Activated CD8-positive, alpha-beta memory T cell treated with anti-CD3 and anti-CD28 coated beads, Interleukin-2, amount 50 U/mL, for 48 hours (primary cell): ENCODE measurements at places on chromosomes 7 and 10.

DNA sequence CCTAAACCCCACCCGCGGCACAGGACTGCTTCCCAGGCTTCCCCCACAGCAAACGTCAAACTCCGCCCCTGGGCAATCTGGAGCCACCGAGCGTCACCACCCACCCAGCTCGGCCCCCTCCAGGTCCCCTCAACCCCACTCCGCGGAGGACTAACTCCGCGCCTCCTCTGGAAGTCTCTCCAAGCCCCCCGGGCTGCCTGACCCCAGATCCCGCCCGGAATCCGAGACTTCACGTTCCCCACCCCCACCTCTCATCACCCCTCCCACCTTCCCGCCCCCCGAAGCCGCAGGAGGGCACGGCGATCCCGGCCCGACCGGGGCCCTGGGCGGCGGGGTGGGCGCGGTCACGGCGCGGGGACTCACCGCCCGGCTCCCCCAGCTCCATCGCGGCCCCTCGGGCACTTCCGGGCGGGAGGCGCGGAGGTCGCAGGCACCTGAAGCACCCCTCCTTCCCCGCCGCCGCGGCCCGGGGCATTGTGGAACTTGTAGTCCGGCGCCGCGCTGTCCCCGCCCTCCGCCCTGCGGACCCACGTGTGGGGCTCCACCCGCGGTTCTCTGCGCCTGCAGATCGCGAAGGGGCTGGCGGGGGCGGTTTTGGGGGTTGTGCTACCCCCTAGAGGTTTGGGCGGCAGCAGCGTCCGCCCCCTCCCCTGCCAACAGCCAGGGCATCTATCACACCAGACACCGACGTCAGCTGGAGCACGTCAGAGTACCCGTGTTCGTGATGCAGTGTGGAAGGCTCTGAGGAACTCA, at the start of gene TMUB1:
Gene TMUB1 (minus strand): TSS at position 423 of the 753 bp plus-strand sequence. CDS start 930 bp downstream, outside the sequence.
- peak; percentile 91 for DNase-seq

DNA sequence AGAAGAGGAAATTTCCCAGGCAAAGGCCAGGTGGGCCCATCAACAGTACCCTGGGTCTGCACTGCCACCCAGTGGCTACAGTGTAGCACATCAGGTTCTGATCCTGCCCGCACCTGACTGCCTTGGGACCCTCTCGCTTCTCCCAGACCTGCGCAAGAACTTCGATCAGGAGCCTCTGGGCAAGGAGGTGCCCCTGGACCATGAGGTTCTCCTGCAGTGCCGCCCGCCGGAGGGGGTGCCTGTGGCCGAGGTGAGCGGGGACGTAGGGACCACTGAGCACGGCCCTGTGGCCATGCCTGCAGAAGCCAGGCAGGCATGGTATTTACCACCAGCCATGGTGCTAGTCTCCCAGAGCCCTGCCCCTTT, 33.9 kb upstream of the SLC29A3 start:
- peak; percentile 70 for DNase-seq

- no peak for DNase-seq
Observed at GRCh38 chr7:37107047-37107750, 341.5 kb downstream of the ELMO1 start.

DNA sequence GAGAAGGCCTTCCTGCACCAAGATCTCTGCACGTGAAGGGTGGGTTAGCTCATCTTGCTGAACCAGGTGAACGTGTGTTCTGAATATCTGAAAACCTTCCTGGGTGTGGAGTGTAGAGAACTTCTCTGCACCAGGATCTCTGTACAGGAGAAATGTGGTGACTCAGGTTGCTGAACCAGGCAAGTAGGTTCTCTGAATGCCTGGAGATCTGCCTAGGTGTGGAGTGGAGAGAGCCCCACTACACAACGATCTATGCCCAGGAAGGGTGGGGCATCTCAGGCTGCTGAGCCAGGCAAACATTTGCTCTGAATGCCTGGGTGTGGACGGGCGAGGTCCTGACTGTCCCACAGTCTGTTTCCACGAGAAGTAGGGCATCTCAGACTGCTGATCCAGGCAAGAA, 1002.3 kb upstream of the KCND2 start:
- DNase-seq: no peak

GRCh38 chr10:103840740-103841070, 14.7 kb downstream of the SH3PXD2A start:
- DNase-seq: no peak

DNA sequence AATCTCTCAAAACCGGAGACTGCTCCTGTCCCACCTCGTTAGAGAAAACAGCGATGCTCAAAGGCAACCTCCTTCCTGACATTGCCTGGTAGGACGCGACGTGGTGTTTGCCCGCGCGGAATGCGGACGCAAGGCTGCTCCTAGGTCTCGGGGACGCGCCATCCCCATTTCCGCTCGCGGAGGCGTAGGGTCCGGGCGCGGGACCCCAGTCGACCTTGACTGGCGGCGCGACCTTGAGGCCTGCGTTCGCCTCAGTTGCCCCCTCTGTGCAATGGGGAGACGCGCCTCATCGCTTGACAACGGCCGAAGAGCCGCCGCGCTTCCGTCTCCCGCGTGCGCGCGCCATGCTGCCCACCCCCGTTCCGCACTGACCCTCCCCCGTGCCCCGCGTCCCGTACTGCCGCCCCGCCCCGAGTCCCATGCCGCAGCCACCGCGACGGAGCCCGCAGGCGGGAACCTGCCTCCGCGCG, 412 bp upstream of the PPIA start:
- no peak for DNase-seq

GRCh38 chr10:84204122-84204521, 9.8 kb downstream of the CDHR1 start:
- DNase-seq: no peak

DNA sequence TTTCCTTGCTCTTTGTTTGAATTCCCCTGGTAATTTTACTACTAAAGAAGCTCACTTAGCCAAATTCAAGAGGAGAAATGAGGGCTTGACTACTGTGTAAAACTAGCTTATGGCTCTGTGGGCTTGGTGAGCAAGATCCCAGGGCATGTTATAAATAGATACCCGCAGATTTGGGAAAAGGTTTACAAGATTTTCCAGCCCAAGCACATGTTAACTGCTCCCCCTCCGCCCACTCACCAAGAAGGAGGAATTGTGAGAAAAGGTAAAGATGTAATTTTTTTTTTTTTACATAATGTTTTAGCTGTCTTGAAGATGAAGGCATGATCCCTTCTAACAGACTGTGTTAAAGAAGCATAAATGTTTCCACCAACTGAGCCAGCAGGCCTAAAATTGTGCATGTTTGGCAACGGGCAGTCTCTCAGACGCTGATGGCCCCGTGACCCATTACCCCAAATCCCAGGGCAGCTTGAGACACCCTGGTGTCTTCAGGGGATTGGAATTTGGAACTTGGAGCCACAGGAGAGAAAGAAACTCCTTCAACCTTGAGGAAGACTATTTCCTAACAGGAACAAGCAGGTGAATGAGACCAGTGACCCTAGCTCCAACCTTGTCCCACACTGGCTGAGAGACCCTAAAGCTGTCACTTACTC, 429.8 kb upstream of the CELF2 start:
- no peak for DNase-seq

DNA sequence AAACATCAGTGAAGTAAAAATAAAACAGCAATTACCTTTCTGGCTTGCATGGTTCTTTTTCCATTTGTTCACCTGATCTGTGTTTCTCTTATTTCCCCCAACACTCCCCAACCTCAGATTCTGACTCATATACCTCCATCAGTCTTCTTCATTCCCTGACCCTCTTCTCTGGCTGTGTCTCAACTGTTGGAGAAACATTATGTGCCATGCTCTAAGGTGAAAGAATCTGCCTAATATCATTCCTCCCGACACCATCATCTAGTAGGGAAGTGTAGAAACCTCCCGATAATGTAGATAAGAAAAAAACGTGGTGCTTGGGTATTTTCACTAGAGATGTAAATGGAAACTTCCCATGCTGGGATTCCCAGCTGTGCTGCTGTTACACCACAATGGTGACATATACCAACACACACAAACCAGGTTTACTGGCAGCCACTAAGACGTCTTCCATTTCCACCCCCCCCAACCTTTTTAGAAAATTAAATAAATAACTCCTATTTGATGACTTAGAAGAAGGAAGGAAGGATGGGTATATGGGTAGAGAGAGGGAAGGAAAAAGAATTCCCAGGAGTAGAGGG, 63.4 kb downstream of the OSBPL3 start:
- no peak for DNase-seq
